ENCODE measurements at places on chromosomes 2 and 18.

DNA sequence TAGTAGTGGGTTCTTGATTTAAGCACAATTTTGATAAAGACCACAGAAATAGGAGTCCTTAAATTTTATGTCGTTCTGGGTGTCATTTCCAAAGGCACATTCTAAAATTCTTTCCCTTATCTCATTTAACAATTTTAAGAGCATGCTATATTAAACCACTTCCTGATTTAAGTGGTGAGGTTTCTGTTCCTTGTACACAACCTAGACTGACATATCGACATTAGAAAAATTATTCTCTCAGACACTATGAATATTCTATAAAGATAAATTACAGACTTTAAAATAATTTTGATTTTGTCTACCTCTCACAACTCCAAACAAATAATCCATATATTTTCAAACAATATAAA, 923.8 kb downstream of the LRP1B start:
- no peak for DNase-seq

DNA sequence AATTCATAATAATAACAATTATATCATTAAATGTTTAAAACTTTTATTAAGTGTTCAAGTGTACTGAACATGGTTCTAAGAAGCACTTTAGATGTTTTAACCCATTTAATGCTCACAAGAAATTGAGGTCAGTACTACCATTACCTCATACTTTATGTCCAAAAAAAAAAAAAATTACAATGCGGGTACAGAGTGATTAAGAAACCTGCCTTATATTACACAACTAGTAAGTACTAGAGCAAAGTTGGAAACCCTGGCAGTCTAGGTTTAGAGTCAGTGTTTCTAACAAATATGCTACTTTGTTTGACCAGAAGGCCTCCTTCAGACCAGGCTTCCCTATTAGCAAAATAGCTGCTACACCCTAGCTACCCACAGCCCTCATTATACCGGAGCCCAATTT, 28.5 kb downstream of the PLEKHM3 start:
- DNase-seq, result no peak

DNA sequence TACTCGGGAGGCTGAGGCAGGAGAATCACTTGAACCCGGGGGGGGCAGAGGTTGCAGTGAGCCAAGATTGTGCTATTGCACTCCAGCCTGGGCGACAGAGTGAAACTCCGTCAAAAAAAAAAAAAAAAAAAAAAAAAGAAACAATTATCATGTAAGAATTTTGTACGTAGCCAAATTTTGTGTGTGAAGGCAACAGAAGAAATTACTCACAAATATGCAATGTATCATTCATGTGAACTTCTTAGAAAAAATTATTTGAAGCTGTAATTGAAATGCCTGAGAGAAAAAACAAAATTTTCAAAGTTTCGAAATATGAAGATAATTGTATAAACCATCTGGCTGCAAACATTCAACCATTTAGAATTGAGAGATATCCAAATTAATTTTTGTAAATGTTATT, 204.8 kb upstream of the PARD3B start:
- no peak for DNase-seq

- no peak for DNase-seq
Measured at GRCh38 chr2:101109451-101110118, 41.6 kb downstream of the TBC1D8 start.

DNA sequence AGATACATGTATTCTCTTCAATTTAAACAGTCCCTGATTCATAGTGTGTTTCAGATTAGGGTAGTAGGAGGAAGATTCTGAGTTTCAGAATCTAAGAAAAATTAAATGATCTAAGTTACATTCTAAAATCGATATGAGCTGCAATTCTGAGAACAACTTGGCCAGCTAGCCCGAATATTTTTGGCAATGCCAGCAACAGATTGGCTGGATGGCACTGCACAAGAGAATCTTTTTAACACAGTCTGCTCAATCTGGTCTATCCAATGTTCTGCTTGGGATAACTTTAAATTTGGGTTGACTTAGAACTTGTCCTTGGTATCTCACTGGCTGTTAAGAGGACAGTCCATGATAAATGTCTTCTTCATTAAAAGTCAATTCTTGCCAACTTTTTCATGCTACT, 853.9 kb downstream of the NRXN1 start:
- DNase-seq, result no peak

GRCh38 chr18:59846814-59847490, 52.8 kb upstream of the PMAIP1 start:
- DNase-seq, result no peak

GRCh38 chr18:54777989-54778388, 50.3 kb upstream of the RAB27B start:
- no peak for DNase-seq

- no peak for DNase-seq
Measured at GRCh38 chr2:128639120-128639477, 320.4 kb upstream of the HS6ST1 start.

DNA sequence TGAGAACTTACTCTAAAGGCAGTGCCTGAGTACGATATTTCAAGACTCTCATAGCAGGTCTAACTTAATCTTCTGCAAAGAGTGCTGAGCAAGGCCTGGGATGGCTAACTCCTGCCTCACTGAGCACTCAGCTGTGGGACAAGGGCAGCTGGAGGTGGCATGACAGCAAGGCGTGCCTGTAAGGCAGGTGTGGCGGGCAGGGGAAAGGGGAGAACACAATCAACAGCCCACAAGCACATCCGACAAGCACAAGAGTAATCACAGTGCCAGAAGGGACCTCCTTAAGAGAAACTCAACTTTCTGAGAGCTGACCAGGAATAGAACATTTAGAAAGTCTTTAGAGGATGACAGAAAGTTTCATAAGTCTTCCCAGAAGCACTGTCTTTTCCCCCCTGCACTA, 42.0 kb downstream of the GPR45 start:
- no peak for DNase-seq

DNA sequence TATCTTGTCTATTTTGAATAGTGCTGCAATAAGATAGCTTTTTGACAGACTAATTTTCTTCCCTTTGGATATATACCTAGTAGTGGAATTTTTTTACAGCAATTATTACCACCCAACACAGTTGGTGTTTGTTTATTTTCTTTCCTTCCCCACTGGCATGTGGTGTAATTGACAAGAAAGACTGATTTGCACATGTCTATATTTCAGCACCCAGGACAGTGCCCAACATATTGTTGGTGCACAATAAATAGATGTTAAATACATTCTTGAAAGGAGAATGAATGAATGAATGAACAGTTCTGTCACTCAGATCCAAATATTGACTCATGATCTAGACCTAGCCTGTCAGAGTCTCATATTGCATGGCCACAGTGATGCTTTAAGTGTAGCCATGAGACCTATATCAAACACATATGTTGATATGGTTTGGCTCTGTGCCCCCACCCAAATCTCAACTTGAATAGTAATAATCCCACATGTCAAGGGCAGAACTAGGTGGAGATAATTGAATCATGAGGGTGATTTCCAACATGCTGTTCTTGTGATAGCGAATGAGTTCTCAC, 538.2 kb downstream of the NYAP2 start:
- DNase-seq, result no peak

GRCh38 chr2:38658613-38659012, 7.3 kb upstream of the GALM start:
- DNase-seq, result no peak

- no peak for DNase-seq
Measured at GRCh38 chr18:23934252-23934651, 80.3 kb upstream of the TTC39C start.

GRCh38 chr2:222268311-222268990, 30.3 kb downstream of the PAX3 start:
- DNase-seq, result no peak

GRCh38 chr2:10787176-10787968, 25.2 kb downstream of the PDIA6 start:
- DNase-seq, result no peak

GRCh38 chr2:191703079-191703725, 25.3 kb downstream of the NABP1 start:
- DNase-seq, result no peak

GRCh38 chr2:179830043-179830787, 31.2 kb downstream of the ZNF385B start:
- no peak for DNase-seq

DNA sequence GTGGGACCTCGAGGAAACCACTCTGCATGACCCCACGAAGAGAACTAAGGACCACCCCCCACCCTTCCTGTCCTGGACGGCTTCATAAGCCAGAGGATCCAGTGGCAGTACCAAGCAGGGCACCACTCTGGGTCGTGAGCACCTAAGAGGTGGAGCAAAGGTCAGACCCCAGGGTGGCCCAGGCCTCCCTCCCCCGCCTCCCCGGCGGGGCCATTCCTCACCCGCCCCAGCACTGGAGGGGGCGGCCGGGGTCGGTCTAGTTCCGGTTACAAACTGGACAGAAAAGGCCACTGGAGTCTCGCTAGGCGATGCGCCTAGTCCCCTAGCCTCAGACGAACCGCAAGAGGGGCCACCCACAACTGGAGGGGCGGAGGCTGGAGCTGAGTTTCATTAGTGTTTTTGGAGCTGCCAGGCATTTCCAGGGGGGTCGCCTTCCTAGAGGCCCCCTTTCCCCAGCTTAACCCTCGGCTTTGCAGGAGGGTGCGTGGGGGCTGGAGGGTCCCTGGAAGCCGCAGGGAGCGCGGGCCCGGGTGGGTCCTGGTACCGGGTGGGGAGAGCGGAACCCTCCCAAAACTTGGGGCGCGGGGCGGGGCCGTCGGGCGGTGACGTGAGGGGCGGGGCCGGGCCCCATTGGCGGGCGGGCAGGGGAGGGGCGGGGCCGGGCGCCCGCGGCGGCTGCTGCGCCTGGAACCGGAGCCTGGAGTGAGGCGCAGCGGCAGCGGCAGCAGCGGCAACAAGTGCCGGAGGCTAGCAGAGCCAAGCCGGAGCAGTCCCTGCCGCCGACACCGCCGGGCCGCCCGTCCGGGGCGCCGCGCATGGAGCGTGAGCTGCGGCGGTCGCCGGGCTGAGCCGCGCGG, at the start of gene B3GNT2:
TSS of gene B3GNT2 (plus strand) at position 695 of the 857 bp plus-strand sequence. CDS start 26,106 bp downstream, outside the sequence.
- no peak for DNase-seq

- no peak for DNase-seq
Measured at GRCh38 chr2:25297738-25298137, 44.0 kb downstream of the DNMT3A start.

DNA sequence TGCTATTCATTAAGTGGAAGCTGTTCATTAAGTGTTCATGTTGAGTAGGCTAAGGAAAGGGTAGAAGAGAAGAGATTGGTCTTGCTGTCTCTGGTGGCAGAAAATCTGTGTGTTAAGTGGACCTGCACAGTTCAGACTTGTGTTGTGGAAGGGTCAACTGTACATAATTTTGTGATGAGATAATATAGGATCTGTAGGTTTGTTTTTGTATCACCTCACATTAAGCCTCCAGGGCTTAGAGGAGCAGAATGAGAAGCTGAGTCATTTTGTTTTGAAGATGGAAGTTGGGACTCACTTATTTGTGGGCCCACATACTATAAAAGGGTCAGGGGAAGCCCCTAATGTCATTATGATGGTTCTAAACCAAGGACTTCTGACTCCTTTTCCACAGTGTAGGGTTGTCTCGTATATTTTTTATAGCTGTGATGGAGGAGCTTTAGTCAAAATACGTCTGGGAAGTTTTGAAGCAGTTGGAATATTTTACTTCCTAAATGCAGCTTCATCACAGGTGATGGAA, 18.2 kb downstream of the PMS1 start:
- DNase-seq, result no peak

DNA sequence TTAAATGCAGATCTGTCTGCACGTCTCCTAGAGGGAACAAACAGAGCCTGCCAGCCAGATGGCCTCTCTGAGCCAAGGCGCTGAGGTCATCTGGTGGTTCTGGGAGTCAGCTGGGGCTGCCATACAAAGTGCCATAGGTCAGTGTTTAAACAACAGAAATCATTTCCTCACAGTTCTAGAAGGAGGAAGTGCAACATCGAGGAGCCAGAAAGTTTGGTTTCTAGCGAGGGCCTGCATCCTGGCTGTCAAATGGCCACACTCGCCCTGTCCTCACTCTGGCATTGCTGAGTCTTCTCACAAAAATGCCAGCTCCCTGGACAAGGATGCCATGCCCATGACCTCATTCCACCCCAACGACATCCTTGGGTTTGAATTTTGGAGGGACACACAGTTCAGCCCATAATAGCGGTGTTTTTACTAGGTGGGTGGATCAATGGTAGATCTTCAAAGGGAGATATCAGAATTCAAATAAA, 59.6 kb downstream of the MYT1L start:
- DNase-seq, result peak; percentile 83

Measured in HS-27A (cell line).